Spleen (tissue), 13 donors: ENCODE measurements at places on chromosomes 1 and 21.

DNA sequence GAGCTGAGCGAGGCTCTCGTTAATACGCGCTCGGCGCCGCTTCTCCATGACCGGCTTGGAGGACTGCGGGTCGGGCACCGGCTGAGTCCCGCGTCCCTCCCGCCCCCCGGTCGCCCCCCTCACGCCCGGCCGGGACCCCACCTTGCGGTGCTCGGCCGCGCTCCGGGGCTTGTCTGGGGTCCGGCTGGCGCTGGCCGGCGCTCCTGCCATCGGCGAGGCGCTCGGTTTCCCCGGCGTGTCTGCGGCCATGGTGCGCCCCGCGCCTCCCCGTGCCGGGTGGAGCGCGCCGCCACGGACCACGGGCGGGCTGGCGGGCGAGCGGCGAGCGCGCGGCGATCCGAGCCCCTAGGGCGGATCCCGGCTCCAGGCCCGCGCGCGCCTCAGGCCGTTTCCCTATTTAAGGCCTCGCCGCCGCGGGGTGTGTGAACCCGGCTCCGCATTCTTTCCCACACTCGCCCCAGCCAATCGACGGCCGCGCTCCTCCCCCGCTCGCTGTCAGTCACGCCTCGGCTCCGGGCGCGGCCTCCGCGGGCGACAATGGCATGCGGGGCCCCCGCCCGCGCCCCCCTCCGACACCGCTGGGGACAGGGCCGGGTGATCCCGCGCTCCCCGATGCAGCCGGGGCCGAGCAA lies at the start of gene HES4:
TSS of gene HES4 (minus strand) at position 373 of the 632 bp plus-strand sequence. CDS start at position 249, 124 bp downstream.
- peak; percentile 87 for DNase-seq

- no peak for DNase-seq
Observed at GRCh38 chr1:224375059-224375458, 18.4 kb downstream of the CNIH4 start.

GRCh38 chr1:109537450-109538178 lies 2.1 kb upstream of the GPR61 start:
- no peak for DNase-seq

GRCh38 chr1:18581420-18581880 lies 49.2 kb upstream of the PAX7 start:
- DNase-seq: no peak

DNA sequence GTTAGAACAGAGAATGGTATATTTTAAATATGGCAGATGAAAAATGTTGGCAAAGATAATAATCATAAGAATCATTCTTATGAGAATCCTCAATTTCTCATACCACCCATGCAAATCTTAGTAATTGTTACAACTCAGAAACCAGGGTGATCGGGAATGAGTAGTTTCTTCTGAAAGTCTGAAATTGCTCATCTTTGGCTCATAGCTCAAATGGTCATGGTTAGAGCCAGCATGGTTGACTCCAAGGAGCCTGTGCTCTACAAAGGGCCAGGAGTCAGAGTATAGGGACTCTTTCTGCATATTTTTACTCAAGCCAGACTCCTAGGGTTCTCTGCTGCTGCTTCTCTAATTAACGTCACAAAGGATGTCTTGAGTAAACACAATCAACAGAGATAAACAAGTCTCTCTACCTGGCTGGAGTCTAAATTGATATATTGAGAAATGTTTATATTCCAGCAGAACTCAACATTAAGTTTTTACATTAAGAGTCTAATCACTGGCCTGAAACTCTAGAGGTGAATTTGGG lies 1.9 kb upstream of the ETV3 start:
- no peak for DNase-seq

GRCh38 chr1:191851799-191852595 lies 306.3 kb upstream of the RGS18 start:
- DNase-seq: no peak

DNA sequence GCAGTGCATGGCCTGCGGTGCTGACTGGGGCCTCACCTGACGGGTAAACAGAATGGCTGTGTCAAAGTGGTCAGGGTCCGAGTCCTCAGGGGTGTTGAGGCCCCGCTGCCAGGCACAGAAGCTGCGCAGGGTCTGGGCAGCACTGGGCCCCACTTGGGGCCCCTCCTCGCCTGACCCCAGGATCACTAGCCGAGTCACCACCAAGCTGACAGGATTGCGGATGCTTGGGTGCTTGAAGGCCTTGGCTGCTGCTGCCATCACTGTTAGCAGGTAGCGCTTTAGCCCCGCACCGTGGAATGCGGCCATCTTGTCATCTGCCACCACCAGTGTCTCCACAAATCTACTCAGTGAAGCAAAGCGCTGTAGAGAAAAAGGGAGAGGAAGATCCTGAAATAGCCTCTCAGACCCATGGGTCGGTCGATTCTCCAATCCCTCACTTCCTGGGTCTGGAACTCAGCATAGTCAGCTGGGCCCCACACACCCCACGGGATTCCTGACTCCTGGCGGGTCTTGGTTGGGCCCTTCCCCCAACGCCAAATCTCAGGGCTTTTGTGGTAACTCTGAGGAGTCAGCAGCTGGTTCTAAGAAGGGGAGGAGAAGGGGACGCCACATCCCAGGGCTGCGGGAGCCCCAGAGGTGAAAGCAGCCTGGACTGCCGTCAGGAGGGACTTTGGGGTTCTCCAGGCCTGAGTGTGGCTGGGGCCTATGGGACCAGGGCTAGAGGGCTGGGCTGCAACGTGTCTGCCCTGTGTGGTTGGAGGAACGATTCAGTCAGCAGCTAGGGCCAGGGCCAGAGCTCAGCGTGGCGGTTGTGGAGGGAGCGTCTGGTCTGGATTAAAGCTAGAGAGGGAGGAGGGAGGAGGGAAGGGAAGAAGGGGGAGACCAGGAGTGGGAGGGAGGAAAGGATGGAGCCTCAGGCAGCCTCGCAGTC lies 2.1 kb downstream of the ADAMTS4 start:
- peak; percentile 69 for DNase-seq

- DNase-seq: peak; percentile 76
Observed at GRCh38 chr1:50251702-50252101, 143.0 kb downstream of the ELAVL4 start.

DNA sequence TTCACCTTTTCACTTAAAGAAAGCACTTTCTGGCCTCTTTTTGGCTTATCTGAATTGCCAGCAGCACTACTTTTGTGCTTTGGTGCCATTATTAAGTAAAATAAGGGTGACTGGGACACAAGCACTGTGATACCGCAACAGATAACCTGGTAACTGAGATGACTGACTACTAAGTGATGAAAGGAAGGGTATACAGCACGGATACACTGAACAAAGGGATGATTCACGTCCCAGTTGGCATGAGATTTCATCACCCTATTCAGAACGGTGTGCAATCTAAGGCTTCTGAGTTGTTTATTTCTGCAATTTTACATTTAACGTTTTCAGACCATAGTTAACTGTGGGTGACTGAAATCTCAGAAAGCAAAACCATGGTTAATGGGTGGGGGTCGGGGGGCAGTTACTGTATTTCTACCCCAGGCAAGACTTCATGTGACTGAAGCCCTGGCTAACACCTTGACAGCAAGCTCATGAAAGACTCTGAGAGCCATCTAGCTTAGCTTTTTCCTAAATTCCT lies 102.8 kb downstream of the CLIC6 start:
- DNase-seq: no peak
